GM12878 (cell line): ENCODE measurements at places on chromosomes 16 and 17.

- no peak for DNase-seq
Measured at GRCh38 chr16:14489460-14489859, 140.6 kb downstream of the PARN start.

- DNase-seq, result no peak
Measured at GRCh38 chr17:41785091-41785858, 1.2 kb downstream of the JUP start.

DNA sequence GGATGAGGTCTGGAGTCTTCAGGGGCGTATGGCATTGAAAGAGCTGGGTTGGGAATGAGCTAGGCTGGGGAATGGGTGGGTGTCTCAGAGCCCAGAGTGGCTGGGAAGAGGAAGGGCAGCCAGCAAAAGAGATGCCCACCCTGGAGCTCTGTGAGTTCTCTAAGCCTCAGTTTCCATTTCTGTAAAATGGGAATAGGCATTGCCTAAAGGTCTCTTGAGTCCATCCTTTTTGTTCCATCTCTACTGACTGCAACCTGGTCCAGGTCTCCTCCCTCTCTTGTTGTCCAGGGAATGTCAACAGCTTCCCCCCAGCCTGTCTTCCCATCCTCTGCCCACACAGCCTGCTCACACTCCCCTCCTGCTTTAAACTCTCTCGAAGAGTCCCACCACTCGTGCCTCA lies 19.6 kb downstream of the CCDC102A start:
- DNase-seq, result no peak

- no peak for DNase-seq
Measured at GRCh38 chr17:57471868-57472368, 215.6 kb downstream of the MSI2 start.

- no peak for DNase-seq
Measured at GRCh38 chr17:37413875-37414519, 7.3 kb downstream of the TADA2A start.

GRCh38 chr17:1039511-1040215 lies 42.7 kb downstream of the TIMM22 start:
- no peak for DNase-seq
